ENCODE measurements at places on chromosomes 7 and 10.

DNA sequence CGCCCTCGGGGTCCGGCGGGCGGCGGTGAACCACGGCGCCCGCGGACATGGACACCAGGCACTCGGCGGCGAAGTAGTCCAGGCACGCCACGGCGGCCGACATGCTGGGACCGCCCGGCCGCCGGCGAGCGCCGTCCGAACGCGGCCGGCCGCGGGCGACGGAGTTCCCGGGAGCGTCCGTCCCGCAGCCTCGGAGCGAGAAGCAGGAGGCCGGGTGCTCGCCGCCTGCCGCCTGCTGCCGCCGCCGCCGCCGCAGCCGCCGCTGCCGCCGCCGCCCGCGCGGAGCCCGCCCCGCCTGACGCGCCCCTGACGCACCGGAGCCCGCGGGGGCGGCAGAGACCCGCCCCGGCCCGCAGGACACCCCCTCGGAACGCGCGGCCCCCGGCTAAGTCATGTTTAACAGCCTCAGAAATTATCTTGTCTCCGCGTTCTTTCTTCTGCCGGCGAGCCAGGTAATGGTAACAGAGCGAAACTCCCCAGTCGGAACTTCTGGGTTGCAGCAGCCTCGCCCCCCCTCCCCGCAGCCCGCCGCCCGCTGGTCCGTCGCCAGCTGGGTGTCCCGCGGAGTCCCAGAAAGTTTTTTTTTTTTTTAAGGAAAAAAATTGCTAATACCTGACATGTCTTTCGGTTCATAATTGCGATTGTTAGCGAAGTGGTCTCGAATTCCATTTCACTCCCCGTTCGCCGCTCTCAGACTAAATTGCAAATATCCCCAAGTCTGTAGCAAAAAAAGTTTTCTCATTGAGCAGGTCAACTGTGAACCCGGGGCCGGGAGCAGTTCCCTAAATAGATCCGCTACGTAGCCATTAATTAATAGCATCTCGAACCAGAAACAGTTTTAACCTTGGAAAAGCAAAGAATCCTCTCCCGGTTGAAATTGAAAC lies at the start of gene KLF14:
Gene KLF14 (minus strand): TSS at position 277 of the 884 bp plus-strand sequence. CDS start 174 bp downstream, at position 103.
- peak; percentile 39 for DNase-seq

DNA sequence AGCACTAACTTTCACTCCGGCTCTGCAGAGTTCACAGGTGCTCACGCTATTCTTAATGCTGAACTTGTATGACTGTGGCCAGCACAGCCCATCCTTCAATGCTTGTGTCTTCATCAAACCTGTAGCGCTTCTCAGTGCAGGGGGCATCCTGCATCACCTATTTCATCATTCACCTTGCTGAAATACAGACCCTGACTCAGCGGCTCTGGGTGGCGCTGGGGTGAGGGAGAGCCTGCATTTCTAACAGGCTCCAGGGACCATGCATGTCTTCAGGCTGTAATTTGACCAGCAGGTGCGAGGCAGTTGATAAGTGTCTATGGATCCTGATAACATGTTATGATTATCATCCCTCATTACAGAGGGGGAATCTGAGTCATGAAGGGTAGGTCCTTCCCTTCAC lies 89.3 kb downstream of the VOPP1 start:
- DNase-seq = no peak

GRCh38 chr7:94761451-94761850 lies 105.5 kb upstream of the SGCE start:
- DNase-seq = no peak

GRCh38 chr10:33215154-33215553 lies 119.3 kb downstream of the NRP1 start:
- no peak for DNase-seq

DNA sequence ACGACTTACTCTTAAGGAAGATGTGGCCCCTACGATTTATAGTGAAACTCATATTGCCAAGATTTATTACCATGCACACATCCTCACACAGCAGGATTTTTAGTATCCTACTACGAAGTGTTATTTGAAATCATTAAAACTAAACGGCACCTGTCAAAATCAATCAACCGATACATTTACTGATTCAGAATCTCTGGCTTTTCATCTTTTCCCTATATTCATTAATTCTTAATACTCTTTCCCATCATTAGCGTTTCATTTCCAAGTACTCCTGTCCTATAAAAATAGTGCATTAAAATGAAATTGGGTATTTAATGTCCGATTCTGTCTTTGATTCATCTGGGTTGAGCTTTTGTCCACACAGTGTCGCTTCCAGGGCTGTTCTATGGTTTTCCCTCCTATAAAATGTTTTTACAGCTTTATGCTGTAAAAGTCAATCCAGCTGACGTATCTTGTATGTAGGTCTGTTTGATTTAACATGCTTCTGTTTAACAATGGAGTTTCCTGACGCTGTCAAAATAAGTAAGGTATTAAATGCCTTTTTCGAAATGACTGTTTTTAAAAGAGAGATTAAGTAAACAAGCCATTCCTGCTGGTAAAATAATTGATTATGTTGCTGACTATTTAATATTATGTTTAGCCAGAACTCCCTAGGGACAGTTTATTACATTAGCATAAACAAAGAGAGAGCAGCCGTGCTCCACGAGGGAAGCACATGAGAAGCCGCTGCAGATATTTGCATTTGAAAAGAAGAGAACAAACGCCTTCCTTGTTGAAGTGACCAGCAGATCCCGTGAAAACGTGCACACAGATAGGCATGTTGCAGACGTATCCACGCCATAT lies 22.3 kb upstream of the SFMBT2 start:
- no peak for DNase-seq

- DNase-seq = peak; percentile 83
Measured at GRCh38 chr10:63866747-63867140, 345.5 kb downstream of the REEP3 start.

GRCh38 chr7:71718563-71718962 lies 586.6 kb downstream of the GALNT17 start:
- DNase-seq = no peak

- DNase-seq = peak; percentile 41
Measured at GRCh38 chr10:89115876-89116627, 91.1 kb downstream of the CH25H start.

DNA sequence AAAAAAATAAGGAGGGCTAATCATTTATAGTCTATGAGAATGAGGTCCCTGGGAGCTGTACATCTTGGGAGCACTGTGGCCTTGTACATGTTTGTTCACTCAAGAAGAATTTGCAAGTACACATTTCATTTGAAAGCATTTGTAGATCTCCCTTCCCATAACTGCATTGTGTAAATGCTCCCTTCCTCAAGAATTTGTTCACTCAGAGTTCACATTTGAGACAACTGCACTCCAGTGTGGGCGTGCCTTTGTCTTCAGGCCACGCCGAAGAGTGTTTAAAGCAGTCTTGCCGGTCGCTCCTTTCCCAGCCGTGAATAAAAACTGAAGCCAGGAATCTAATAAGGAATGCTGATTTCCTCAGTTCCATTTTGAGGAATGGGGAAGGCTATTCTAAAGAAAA lies 291.1 kb upstream of the LYZL1 start:
- no peak for DNase-seq

Data from Kasumi-1 (cell line).